ENCODE measurements at places on chromosomes 16 and 17.

GRCh38 chr17:6800422-6801027, 24.5 kb downstream of the FBXO39 start:
- DNase-seq, result no peak

- no peak for DNase-seq
These were observed 7.2 kb downstream of the SPACA3 start for GRCh38 chr17:32998887-32999228.

- no peak for DNase-seq
These were observed 61.4 kb downstream of the TMEM100 start for GRCh38 chr17:55661256-55661758.

DNA sequence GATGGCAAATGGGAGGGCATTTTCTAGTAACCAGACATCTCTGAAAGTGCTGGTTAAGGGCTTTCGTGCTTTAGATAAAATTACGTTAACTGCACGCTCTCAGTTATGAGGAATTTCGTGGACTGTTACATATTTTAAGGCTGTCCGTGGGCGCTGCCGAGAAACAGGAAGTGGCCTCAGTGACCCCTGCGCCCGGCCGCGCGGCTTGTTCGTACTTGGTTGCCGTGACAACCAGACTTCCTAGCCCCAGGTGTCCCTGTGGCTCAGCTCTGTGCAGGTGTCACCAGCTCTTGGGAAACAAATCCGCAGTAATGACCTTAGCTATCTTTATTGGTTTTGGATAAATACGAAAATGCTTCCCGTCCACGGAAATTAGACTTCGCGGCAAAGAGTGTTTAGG, 52.7 kb downstream of the LMF1 start:
- DNase-seq, result no peak

- no peak for DNase-seq
These were observed 28.7 kb upstream of the DNAI2 start for GRCh38 chr17:74245145-74245831.

DNA sequence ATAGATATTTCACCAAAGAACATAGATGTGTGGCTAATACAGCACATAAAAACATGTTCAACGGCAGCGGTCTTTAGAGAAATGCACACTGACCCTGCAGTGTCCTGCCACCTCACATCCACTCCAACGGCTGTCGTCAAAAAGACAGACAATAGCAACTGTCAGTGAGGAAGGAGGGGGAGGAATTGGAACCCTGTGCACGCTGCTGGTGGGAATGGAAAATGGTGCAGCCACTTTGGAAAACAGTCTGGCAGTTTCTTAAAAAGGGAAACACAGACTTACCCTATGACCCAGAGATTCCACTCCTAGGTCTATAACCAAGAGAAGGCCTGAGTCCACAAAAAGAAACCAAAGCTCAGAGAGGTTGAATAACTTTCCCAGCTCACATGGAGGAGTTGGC, 7.7 kb downstream of the CEP295NL start:
- no peak for DNase-seq

GRCh38 chr17:37278247-37278894, 97.4 kb upstream of the C17orf78 start:
- no peak for DNase-seq

- DNase-seq, result no peak
These were observed 3.2 kb upstream of the EXOSC6 start for GRCh38 chr16:70254965-70255286.

- peak; percentile 75 for DNase-seq
These were observed 1.5 kb upstream of the NQO1 start for GRCh38 chr16:69727916-69728270.

GRCh38 chr16:1940273-1941161, 2.5 kb downstream of the MSRB1 start:
- no peak for DNase-seq

- no peak for DNase-seq
These were observed 12.0 kb downstream of the RARA start for GRCh38 chr17:40320756-40321523.
